Epithelial cell of proximal tubule (primary cell): ENCODE measurements at places on chromosomes 11 and 22.
A peak's percentile ranks its signal among the peaks of the same experiment; 100 is the strongest.

DNA sequence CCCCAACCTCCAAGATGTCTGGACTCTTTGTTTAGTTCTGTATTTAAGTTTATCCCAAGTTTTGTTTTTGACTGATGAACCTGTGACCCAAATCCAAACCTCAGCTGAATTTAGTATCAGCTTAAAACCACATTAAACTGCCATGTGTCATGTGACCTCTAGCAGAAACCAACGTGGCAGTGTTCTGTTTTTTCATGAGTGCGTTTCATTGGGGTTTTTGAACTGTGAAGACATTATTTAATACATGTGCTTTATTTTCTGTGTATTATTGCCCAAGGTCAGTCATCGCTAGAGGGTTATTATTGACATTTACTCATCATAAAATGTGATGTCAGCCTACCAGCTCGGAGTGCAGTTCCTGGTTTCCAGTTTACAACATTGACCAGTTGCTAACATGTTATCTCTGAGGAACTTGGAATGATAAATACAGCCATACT lies 1.8 kb downstream of the TLCD5 start:
- DNase-seq = no peak

- DNase-seq = no peak
Observed at GRCh38 chr11:99535819-99536218, 515.1 kb downstream of the CNTN5 start.

DNA sequence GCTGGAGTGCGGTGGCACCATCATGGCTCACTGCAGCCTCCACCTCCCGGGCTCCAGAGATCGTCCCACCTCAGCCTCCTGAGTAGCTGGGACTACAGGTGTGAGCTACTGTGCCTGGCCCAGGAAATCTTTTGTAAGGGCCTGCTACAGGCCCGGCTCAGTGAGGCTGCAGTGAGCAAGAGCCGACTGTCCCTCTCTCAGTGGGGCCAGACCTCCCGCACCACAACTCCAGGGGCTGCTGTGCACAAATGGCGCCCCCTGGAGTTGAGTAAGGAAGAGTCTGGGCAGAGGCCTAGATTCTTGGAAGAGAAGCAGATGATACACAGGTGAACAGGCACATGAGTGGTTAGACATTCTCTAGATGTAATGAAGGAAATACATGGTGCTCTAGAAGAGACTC lies 7.0 kb downstream of the SERHL2 start:
- DNase-seq = no peak

- no peak for DNase-seq
Observed at GRCh38 chr11:77502346-77502905, 28.5 kb upstream of the PAK1 start.

- DNase-seq = no peak
Observed at GRCh38 chr11:1936781-1937615, 10.1 kb upstream of the MRPL23 start.

DNA sequence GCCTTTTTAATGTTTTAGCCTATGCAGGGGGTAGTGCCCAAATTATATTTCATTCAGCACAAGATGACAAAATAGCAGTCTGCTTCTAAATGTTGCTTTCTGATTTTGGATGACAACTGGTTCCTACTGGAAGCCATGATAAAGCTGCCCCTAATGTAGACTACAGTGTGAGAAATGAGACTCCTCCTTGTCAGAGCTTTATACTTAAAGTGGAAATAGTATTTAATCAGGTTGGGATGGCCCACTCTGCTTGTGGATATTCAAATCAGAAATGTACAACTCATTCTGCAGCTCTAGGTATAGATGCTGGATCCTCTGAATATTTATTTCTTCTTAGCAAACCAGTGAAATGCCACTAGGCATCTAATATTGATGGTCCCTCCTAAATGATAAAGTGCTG lies 171.3 kb downstream of the SOX6 start:
- no peak for DNase-seq

DNA sequence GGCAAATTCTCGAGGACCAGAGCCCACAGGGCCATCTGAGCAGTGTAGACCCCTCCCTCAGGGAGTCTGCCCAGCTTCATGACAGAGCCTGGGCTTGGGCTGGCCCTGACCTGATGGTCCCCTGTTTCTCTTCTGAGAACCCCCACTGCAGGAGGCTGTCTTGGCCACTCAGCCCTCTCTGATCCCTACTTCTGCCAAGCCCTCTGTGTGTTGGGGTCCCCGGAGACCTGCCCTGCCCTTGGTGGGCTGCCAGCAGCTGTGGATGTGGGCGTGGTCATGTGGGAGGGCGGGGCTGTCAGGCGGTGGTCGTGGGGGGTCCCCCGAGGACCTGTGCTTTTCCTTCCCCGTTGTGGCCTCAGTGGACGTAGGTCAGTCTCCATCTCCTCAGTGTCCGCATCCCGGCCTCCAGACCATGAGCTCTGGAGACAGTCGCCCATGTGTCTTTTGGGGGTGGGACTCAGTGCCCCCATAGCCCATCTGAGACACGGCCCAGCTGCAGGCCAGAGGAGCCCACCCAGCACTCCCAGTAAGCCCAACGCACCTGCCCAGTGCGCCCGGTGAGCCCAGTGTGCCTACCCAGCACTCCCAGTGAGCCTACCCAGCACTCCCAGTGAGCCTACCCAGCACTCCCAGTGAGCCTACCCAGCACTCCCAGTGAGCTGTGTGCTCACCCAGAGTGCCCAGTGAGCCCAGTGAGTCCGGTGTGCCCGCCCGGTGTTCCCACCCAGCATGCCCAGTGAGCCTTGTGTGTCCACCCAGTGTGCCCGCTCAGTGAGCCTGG lies 409.2 kb downstream of the TBC1D22A start:
- DNase-seq = no peak

- DNase-seq = no peak
Observed at GRCh38 chr11:35116245-35116644, 22.7 kb upstream of the CD44 start.

DNA sequence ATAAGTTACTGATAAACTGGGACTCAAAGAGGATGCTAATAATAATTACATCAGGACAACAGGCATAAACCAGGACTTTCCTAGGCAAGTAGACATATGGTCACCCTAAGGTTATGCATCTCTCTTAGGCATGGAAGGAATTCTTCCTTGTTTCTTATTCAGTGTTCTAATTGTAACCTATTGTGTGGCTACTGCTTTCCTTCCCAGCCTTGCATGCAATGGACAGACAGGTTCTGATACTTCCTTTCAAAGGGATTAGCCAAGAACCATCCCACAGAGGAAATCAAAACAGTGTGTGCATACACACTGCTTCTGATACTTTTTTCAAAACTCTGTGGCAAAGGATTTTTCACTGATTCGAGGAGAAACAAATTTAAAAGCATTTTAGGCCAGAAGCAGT lies 48.3 kb downstream of the RRAS2 start:
- no peak for DNase-seq

DNA sequence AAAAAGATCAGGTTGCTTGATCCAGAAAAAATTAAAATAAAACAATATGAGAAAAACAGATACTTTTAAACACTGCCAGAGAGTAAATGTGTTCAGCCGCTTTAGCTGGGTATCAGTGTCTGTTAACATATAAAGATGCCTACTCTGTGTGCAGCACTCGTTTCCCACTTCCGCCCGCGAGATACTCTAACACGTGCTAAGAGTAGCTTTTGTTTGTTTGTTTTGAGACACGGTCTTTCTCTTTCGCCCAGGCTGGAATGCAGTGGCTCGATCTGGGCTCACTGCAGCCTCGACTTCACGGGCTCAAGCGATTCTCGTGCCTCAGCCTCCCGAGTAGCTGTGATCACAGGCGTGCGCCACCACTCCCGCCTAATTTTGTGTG lies 531 bp upstream of the MEN1 start:
- DNase-seq = no peak

DNA sequence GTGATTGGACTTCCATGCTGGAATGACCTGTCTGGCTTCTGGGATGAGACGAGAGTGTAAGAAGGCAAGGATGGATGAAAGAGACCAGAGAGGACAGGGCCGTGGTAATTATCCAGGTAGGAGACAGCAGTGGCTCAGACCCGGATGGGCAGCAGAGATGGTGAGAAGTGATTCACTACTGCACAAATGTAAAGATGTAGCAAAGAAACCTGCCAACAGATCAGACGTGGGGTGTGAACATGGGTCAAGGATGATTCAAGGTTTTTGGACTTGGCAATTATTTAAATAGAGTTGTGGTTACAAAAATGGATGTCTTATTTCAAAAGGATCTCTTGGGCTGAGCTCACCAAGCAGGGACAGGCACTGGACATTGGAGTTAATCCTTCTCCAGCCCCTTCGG lies 32.7 kb downstream of the RIBC2 start:
- DNase-seq = no peak

DNA sequence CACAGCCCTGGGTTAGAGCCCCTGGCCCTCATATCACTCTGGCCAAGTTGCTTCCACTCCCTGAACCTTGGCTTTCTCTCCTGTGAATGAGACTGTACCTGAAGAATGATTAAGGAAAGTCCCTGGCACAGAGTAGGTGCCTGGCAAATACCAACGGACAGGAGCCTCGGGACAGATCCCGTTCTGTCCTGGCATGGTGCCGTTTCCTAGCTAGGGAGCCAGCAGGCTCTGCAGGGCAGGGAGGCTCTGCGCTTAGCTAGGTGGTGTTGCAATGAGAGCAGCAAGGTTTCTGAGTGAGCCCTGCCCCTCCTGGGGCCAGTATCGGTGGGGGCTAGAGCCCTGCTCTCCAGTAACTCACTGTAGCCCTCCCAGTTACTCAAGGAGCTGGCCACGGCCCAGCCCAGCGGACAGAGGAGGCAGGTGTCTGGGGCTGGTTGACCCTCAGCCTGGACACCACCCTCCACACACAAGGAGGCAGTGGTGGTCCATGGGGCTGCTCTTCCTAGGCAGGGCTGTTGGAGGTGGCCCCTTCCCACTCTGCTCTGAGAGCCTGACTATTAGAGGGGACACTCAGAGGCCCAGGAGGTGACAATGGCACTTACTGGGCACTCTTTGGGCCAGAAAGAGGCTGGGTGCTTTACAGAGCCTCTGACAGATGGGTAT lies 74.4 kb downstream of the NFAM1 start:
- DNase-seq = no peak

GRCh38 chr11:70918242-70918641 lies 334.1 kb downstream of the SHANK2 start:
- DNase-seq = no peak

GRCh38 chr22:21643533-21644357 lies 1.6 kb downstream of the SDF2L1 start:
- no peak for DNase-seq

- no peak for DNase-seq
Observed at GRCh38 chr11:68840661-68841653, 759 bp downstream of the CPT1A start.

DNA sequence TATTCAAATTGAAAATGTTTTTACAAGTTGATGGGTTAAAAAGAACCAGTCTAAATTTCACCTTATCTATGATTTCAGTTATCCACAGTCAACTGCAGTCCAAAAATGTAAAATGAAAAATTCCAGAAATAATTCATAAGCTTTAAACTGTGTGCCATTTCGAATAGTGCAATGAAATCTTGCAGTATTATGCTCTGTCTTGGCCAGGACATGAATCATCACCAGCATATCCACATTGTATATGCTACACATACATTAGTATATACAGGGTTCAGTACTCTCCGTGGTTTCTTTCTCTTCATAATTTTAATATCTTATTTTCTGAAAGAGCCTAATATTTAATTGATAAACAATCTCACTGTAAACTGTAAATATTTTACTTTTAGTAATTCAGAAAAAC lies 45.9 kb downstream of the ARHGAP32 start:
- DNase-seq = no peak

- no peak for DNase-seq
Observed at GRCh38 chr22:28918550-28919271, 35.3 kb downstream of the ZNRF3 start.

DNA sequence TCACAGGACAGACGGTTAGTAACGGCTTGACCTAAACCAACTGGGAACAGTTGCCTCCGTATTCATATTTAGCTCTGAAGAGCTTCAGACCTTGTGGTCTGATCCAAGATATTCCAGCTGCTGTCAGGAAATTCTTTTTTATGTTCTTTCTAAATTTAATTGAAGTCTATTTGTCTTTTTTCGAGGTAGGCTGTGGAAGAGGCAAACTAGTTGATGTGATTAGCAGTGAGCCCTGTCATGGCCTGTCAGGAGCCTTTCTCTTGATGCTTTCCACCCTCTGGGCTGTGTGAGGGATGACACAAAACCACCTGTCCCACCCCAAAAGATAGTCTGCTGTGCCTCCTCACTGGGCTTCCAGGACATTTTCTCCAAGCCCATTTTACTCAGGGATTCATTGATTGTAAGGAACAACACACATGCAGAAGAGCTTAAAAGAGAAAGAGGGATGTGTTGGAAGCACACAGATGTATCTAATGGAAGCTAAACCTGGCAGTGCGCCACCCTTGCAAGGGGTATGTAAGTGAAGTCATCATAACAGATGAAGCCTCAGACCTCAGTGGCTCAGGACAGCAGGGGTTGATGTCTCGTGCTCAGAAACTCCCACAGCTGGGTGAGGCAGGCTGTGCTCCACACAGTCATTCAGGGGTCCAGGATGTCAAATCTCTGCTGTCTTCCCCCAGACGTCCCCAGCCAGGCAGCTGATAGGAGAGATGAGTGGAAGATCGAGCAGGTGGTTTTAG lies 170.0 kb downstream of the NCAM1 start:
- no peak for DNase-seq

DNA sequence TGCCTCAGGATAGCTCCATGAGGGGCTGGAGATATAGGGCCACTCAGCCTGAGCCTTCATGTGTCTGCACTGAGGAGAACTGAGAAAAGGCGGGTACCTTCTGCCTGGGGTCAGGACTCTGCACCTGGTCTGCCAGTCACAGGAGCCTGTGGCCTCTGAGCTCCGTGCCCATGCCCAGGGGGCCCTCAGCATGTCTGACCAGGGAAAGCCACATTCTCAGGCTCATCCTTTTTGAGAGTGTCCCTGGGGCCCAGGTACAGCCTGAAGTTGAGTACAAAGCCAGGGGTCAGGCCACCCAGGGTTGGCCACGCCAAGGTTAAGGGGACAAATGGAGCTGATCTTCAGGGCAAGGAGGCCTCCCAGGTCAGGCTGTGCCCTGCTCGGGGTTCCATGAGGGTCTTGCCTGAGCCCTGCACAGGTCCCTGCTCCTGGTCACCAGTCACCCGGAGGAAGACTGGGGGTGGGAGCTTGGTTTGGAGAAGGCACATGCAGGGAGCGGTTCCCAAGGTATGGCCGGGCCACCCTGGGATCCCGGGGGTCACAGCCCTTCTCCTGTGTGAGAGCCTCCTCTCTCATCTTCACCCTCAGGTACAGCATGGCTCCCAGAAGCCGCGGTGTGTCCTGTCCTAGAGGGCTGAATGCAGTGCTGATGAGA lies 6.0 kb downstream of the DENND6B start:
- DNase-seq = no peak

GRCh38 chr11:13717331-13717730 lies 48.9 kb downstream of the FAR1 start:
- DNase-seq = peak; percentile 20

GRCh38 chr11:1384199-1384970 lies 5.3 kb upstream of the BRSK2 start:
- no peak for DNase-seq

GRCh38 chr11:110076371-110076965 lies 16.7 kb upstream of the ZC3H12C start:
- DNase-seq = no peak

GRCh38 chr11:77851503-77851902 lies 30.6 kb downstream of the AAMDC start:
- DNase-seq = no peak
